ENCODE measurements at places on chromosomes 16 and 17.

- DNase-seq = no peak
These were observed 104.6 kb downstream of the OR1D5 start for GRCh38 chr17:2958706-2959222.

DNA sequence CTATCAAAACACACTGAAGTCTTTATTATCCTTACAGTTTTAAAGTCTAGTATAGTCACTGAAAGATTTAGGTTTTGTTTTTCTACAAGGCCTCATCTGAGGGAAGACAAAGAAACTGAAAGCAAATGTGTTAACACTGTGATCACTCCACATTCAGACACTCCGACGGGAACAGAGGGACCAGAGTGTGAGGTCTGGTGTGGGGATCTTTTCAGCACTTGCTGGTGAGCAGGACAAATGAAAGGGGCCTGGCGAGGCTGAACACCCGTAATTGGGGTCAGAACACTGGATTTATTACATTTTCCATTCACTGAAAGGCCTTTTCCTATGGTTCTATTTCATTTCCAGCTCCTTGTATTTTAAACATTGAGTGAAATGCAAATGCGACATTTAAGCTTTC lies 910.5 kb downstream of the CDH11 start:
- no peak for DNase-seq

GRCh38 chr16:17470908-17471718 lies at the start of gene XYLT1:
TSS of gene XYLT1 (minus strand) at chr16:17470960. CDS start at chr16:17470796, 164 bp downstream.
- DNase-seq = no peak

DNA sequence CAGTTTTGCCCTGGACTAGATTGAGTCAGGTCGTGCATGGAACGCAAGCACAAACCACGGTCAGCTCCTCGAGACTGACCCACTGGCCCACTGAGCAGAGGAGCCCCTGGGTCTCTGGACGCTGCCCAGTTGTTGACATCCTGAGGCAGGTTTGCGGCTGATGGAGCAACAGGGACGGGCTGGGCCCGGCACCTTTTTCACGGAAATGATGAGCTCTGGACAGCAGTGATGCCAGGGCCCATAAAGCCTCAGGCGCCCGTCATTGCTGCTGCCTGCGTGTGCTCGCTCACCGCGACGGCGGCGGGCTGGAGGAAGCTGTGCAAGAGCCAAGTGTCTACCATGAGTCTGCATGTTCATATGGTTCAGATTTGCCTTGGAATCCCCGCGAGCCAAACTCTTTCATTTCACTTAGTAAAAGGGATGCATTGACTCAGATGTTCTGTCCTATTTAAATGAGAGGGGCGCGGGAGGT lies 30.8 kb upstream of the CRISPLD2 start:
- peak; percentile 55 for DNase-seq

GRCh38 chr17:56171186-56171959 lies 18.1 kb downstream of the ANKFN1 start:
- DNase-seq = no peak

- no peak for DNase-seq
These were observed 893 bp downstream of the TRIM25 start for GRCh38 chr17:56913000-56913311.

DNA sequence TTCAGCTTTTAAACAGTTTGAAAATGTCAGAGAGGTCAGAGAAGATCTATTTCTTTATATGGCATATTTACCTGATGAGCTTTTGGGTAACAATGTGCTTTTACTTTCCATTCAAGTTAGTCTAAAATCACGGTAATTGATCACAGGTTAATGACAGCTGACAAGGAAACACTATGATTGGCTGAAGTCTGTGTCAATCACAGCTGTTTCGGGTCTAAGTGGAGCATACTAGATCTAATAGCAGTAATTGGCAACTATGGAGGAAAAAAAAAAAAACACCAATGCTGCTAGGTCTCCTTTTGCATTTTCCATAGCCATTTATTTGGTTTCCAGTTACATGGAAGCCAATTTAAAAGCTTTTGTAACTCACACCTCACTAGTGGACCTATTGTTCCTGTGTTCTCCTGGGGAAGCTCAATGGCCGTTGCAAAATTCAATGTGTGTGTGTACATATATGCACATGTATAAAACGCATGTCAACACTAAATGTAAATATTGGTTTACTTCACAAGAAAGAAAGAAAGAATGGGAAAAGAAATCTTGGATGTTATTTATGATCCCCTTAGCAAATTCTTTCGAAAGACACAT lies 568.3 kb upstream of the ZFHX3 start:
- DNase-seq = no peak

DNA sequence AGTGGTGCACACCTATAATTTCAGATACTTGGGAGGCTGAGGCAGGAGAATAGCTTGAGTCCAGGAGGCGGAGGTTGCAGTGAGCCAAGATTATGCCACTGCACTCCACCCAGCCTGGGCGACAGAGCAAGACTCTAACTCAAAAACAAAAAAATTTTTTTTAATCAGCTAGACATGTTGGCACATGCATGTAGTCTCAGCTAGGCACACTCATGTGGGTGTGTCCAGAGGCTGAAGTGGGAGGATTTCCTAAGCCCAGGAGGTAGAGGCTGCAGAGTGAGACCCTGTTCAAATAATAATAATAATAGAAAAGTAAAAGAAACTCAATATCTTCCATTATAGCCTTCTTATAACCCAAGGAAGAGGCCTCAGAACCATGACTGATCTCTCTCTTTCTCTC lies 11.5 kb upstream of the ARHGAP17 start:
- DNase-seq = no peak

DNA sequence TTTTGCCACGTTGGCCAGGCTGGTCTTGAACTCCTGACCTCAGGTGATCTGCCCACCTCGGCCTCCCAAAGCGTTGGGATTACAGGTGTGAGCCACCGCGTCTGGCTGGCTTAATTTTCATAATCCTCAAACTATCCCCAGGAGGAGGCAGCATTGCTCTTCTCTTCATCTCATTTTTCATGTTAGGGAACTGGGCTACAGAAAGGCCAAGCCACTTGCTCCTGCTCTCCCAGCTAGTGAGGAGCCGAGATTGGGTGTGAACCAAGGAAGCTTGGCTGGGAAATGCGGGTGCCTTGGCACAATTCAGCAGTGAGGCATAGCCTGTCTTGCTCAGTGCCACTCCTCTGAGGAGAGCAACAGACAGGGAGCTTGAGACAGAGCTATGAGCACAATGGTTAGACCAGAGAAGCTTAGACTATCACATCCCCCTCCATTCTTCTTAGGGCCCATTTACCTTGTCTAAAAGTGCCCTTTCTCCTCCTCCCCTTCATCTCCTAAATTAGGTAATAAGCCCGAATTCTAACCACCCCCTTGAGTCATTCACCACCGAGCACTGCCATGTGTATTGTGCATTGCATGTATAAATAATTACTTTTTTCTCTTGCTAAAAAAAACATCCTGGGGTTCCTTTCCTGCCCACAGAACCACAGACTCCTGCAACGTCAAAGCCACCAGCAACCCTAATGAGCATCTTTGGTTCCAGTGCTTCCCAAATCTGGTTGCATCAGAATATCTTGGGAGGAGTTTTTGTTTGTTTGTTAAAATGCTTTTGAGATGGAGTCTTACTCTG lies 20.0 kb upstream of the KIF19 start:
- no peak for DNase-seq

GRCh38 chr17:1871756-1872155 lies 42.0 kb downstream of the RPA1 start:
- DNase-seq = no peak

- no peak for DNase-seq
These were observed 27.6 kb downstream of the RMI2 start for GRCh38 chr16:11372829-11373306.

GRCh38 chr17:46796524-46796923 lies 22.0 kb downstream of the WNT3 start:
- DNase-seq = no peak

- DNase-seq = no peak
These were observed 451.2 kb upstream of the PSMD7 start for GRCh38 chr16:73845238-73846006.

GRCh38 chr17:43560461-43561427 lies 14.6 kb upstream of the ETV4 start:
- no peak for DNase-seq

GRCh38 chr16:24975428-24975889 lies 39.7 kb downstream of the ARHGAP17 start:
- no peak for DNase-seq

DNA sequence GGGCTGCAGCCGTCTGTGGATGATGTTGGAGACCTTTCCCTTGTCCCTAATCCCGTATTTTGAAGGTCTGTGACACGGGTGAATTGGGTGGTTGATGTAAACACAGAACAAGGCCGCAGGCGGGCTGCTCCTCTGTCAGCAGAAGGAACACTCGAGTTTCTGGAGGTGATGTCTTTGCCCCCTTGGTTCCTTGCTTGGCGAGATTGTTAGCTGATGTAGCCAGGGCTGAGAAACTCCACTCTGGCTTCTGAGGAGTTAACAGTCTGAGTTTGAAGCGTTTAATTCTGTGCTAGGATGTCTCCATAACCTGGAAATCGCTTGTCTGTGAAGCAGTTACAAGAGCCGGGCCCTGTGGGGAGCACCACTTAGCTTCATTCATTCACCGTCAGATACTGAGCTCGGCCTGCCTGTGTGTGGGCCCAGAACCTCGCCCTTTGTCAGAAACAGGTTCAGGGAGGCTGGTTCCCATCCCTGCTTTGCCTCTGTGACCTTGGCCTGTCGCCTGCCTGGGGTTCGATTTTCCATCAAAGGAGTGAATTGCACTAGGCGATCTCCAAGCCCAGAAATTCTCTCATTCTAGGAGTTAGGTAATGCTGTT lies 1.3 kb downstream of the MAPK8IP3 start:
- DNase-seq = no peak

GRCh38 chr16:56222474-56222997 lies 31.2 kb downstream of the GNAO1 start:
- DNase-seq = no peak

DNA sequence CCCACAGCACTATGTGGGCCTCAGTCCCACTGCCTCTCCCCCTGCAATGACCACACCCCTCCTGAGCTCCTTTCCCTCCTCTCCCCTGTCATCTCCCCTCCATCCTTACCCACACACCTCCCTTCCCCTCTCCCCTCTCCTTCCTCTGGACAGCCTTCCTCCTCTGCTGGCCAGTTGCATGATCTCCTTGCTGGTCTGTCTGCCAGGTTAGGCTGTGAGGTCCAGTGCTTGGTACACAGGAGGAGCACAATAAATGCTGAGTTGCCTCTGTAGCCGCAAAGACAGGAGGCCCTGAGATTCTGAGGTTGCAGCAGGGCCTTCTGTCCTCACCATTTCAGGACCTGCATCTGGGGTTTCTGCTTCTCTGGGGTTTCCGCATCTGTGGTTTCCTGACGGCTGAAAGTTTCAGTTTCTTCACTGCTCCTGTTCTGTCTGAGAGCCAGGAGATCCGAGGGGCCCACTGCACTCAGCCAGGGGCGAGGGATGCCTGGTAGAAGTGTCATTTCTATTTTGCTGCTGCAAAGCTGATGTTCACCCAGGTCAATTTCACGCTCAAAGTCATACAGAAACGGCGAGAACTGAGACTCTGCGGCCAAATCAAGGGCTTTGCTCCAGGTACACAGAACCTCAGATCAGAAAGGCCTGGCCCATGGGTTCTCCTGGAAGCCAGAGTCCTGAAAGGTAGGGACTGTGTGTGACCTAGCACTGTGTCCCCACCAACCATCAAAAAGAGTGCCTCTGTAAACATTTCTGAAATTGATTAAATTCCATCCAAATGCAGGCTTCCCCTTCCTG lies 4.6 kb upstream of the SLC12A3 start:
- no peak for DNase-seq

DNA sequence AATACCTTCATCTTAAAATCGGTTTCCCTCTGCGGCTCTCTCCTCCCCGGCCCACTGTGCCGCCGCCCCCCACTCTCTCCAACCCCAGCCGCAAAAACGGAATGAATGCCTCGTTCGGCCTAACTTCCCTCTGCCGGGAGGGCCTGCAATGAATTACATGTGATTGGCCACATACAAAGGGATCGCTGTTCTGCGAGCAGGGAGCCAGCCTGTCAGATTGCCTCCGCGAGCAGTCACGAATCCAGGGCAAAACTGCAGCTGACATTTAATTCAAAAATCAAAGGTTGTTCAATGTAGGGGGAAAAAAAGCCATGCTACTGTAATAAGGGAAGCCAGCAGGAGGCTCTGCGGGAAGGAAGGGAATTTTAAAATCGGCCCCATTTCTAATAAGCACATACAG lies 84.9 kb downstream of the TBC1D16 start:
- no peak for DNase-seq

DNA sequence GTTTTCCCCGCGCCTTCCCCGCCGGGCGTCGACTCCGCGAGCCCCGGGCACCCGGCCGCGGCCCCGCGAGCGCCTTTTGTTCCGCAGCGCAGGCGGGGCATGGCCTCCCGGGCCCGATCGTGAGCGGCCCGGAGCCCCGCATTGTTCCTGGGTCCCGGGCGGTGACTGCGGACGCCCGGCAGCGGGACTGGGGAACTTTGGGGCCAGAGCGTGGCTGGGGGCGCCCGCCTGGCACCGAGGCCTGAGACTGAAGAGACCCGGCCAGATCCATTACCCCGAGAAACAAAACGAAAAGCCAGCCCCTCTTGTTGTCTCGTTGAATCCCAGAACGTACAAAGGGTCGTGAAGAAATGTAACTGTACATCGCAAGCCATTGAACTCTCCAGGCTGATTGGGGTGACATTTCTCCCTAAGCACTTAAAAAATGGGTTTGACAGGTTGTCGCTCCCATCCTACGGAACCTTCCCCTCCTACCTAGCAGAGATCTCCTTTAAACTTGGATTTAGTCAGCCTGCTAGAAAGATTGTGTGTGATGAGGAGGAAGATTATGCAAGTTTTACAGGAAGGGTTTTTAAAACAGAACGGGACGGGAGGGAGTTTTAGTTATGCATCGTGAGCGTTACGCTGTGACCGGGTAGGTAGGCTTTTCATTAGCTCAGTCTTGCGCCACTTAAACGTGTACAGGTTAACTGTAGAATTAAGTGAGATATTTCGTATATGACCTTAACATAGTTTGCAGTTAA lies 825 bp downstream of the METTL9 start:
- no peak for DNase-seq

- DNase-seq = no peak
These were observed 4.2 kb downstream of the MTSS2 start for GRCh38 chr16:70681382-70682238.

- DNase-seq = no peak
These were observed 22.0 kb downstream of the CLUH start for GRCh38 chr17:2689411-2690164.

- no peak for DNase-seq
These were observed 28.7 kb upstream of the KIFC3 start for GRCh38 chr16:57830890-57831484.

- DNase-seq = no peak
These were observed 9.4 kb downstream of the ALOX15B start for GRCh38 chr17:8048236-8048635.

- DNase-seq = no peak
These were observed 155.3 kb downstream of the CYB561 start for GRCh38 chr17:63290784-63291183.

GRCh38 chr17:39547713-39548478 lies 59.8 kb downstream of the NEUROD2 start:
- DNase-seq = no peak

- no peak for DNase-seq
These were observed 1.8 kb upstream of the TELO2 start for GRCh38 chr16:1491327-1491726.

- no peak for DNase-seq
These were observed 9.2 kb upstream of the NFATC3 start for GRCh38 chr16:68075980-68076379.

Data from non-pigmented ciliary epithelial cell (primary cell).